ENCODE measurements at places on chromosomes 2 and 18. TPM values are rescaled to one million over a fixed set of nuclear protein-coding genes. Genes with fewer than 3 reads are reported as not detected.

Gene OTX1
- total RNA-seq = not detected

Gene ECEL1
- 0.48 TPM for total RNA-seq

Gene ATG4B
- 64.2 TPM for total RNA-seq

DNA sequence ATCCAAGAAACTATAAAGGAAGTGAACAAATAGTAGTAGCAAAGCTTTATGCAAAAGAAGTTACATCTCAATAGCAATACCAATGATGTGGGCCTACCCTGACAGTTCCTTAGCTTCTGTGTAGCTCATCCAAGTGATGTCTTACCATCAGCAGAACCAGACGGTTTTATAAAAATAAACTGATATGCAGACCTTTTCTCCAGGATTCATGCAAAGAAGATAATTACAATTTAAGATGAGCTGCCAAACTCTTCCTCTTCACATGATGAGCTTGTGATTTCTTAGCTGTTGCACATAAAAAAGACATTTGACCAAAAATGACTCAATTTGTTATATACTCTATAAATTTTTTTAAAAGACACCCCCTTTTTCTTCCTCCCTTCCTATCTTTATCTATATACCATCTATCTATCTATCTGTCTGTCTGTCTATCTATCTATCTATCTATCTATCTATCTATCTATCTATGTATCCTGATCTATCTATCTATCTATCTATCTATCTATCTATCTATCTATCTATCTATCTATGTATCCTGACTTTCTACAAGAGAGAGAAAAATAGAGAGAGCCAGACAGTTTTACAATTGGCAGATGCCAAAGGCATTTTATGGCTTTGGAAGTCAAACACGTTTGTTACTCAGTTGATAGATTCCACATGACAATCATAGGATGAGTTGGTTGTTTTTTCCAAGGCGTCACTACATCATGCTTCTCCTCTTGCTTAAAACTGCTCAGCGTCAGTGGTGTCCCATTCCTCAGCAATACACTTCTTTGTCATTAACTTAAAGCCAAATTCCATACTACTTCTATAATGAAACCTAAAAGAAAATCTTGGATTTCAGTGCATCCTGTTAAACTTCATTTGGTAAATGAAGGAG, 65.9 kb upstream of the ACTR3 start:
- DNase-seq = no peak

- no peak for DNase-seq
Observed at GRCh38 chr2:37180006-37180639, 8.3 kb downstream of the SULT6B1 start.

DNA sequence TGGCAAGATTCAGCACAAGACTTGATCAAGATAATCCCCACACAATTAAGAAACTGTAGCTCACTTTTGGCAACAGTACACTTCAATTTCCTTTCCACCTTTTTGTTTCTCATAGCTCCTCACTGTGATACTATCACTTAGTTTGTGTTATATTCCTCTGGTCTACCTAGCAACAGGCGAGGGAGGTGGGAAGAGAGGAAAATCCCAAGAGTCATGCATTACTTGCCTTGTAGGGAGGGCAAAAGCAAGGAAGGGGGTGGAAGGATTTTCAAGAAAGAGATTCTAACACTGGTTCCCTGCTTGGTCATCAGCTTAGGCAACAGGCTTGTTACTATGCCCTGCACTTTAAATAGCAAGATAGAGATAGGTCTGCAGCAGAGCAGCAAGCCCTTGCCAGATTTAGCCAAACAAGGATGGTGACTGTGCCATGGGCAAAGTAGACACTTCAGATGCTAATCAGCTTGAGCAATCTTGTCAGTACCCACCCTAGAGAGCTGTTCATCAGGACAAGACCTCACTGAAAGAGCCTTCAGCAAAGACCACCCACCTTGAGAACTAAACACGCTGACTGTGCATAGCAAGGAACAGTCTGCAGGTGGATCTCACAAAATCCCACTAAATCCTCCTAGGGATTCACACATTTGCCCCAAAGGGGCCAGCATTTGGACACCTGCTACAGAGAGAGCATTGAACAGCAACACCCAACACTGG, 134.6 kb downstream of the MBD2 start:
- DNase-seq = no peak

DNA sequence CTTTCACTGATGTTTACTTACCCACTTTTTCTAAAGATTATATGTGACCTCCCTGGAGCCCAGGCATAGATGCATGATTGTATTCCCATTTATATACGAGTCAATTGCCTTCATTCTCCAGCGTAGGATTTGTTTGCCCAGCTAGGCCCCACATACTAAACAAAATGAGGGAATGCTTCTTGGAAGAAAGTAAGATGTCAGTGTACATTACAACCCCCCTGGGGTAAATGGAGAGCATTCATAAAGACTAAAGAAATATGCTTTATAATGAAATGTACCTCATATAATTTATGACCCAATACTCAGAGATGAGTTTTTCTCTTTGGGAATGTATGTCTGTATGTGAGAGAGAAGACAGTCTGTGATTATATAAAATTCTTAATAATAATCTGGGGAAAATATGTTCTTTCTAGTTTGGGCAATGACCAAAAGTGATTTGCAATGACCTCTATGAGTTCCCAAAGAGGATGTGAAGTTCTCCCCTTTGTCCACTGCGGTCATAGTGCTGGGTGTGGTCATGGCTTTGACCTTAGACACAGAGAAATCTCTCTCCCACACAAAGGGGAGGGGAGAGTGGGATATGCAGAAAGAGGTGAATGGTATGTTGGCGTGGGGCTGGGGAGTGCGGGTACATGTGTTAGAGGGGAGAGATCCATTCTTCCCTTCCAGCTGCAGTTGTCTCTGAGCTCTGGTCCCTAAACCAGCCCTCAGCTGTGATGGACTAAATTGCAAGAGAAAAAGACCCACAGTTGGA, 175.6 kb downstream of the EN1 start:
- no peak for DNase-seq

All from breast epithelium (tissue), 4 donors.